ENCODE measurements at places on chromosomes 4 and X.

DNA sequence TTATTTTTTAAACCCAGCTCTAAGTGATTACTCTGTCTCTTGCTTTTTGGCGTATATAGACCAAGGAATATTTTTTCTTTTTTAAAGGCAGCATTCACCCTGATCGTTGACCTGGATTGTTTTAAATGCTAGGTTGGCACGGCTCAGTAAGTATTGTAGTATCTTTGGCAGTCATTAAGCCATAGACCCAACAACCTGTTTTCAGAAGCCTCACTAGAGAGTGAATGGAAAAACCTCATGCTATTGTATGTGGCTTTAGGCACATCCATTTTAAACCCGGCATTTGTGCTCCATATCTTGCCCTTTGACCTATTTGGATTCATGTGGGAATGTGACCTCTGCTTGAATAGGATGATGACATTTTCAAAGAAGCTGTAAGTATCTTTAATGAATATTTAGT lies 183.9 kb downstream of the SNCA start:
- DNase-seq, result no peak

DNA sequence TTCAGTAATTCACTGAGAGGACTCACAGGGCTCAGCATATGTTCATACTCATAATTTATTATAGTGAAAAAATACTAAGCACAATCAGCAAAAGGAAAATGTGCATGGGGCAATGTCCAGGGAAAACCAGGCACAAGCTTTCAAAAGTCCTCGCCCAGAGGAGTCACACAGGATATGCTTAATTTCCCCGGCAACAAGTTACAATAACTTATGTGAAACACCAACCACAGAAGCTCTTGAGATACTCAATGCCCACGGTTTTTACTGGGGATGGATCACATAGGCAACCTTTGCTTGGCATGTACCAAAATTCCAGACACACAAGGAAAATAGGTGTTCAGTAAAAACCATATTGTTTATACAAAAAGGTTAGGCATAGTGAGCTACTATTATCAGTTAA lies 38.5 kb upstream of the STPG2 start:
- peak; percentile 13 for DNase-seq

- DNase-seq, result peak; percentile 58
Measured at GRCh38 chr4:10753336-10753735, 68.8 kb upstream of the CLNK start.

GRCh38 chr4:167544391-167544790 lies 310.1 kb upstream of the SPOCK3 start:
- no peak for DNase-seq

DNA sequence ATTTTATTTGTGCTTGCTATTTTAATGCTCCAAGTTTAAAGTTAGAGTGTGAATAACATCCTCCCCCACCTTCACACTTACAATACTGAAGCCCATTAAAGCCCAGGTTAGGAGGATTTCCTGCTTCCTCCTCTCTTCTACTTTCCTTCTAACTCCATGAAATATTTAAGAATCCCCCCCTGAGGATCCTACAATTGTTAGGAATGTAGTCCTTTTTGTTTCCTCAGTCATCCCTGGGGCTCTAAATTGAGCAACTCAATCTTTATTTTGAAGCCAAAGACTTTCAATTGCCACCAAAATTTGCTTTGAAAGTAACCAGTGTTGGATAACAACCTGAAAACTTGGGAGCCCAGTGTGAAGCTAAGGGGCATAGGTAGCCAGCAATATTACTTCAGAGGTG lies 276.9 kb downstream of the FAM47A start:
- no peak for DNase-seq

GRCh38 chr4:120815361-120815760 lies 107.2 kb downstream of the PRDM5 start:
- DNase-seq, result no peak

DNA sequence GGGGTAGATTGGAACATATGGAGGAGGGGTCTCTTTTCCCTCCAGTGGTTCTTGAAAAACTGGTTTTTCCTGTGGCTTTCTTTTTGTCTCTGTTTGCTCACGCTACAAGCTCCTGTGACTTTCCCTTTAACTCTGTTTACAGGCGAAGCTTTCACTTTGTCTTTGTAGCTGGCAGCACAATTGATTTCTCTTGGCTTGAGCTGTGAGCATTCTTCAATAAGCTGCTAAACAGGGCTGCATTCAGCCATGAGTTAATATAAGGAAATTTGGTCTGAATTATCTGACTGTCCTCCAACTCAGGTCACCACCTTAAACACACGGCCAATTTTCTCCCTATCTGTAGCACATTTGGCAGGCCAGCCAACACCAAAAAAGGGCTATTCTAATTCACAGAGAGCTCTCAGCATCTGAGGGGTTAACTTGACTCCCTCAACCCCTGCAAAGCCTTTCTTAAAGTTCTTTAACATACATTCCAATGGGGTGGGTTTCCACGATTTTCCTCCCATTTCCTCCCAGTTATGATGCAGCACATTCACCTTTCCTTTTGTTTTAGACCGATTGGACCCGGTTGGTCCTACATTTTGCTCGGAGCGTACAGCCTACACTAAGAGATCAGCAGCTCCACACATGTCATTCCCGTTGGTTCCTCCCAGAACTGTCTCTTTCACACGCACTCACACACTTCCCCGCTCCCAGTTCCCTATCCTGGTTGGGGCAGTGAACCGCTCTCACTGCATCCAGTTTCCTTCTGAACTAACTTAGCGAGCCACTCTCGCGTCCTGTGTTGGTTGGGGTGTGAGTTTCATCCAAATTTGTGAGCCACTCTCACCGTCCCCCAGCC lies 45.4 kb downstream of the UGT2A3 start:
- DNase-seq, result no peak

- no peak for DNase-seq
Measured at GRCh38 chr4:24417206-24417605, 167.1 kb downstream of the DHX15 start.
